Right forelimb (tissue), 1 donor: ENCODE measurements at places on chromosomes 4 and X.

- no peak for DNase-seq
Observed at GRCh38 chr4:143699331-143700045, 987 bp downstream of the FREM3 start.

DNA sequence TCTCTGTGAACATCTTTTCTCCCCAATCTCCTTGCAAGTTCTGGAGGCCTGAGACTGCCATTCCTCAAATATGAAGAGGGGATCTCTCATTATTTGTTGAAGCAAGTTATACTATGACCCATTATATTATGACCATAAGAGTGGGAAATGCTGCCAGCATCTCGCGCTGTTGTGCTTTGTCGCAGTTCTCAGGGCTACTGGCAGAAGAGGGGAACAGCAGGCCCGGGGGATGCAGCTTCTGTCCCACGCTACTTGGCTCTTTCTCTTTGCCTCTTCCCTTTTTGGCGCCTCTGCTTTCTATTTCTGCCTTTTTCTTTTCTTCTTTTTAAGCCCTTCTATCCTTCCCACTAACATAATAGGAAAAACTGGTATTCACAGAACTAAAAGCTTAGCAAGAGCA, 64.2 kb downstream of the GEMIN8 start:
- no peak for DNase-seq

- no peak for DNase-seq
Observed at GRCh38 chrX:15418041-15418706, 34.0 kb upstream of the VEGFD start.

- DNase-seq: no peak
Observed at GRCh38 chrX:137982472-137983172, 416.7 kb downstream of the ZIC3 start.

DNA sequence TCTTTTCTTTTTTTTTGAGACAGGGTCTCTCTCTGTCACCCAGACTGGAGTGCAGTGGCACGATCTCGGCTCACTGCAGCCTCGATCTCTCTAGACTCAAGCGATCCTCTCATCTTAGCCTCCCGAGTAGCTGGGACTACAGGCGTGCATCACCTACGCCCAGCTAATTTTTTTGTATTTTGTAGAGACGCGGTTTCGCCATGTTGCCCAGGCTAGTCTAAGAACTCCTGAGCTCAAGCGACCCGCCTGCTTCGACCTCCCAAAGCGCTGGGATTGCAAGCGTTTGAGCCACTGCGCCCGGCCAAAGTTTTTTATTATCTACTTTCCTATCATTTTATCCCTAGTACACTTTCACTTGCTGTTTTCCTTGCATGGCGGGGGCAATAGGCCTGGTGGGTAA, 1.4 kb downstream of the UBA6 start:
- DNase-seq: no peak

GRCh38 chrX:150507251-150507856, 61.1 kb upstream of the MTM1 start:
- DNase-seq: no peak

- no peak for DNase-seq
Observed at GRCh38 chr4:112616984-112617383, 19.7 kb downstream of the ZGRF1 start.

GRCh38 chrX:134632355-134632754, 25.9 kb downstream of the PLAC1 start:
- DNase-seq: peak; percentile 47

- no peak for DNase-seq
Observed at GRCh38 chr4:70138751-70139150, 15.3 kb upstream of the PRR27 start.

GRCh38 chrX:106707771-106708454, 18.6 kb upstream of the RNF128 start:
- no peak for DNase-seq

GRCh38 chrX:132622130-132622529, 133.3 kb upstream of the MBNL3 start:
- no peak for DNase-seq

- DNase-seq: no peak
Observed at GRCh38 chr4:16993956-16994840, 95.8 kb upstream of the LDB2 start.

DNA sequence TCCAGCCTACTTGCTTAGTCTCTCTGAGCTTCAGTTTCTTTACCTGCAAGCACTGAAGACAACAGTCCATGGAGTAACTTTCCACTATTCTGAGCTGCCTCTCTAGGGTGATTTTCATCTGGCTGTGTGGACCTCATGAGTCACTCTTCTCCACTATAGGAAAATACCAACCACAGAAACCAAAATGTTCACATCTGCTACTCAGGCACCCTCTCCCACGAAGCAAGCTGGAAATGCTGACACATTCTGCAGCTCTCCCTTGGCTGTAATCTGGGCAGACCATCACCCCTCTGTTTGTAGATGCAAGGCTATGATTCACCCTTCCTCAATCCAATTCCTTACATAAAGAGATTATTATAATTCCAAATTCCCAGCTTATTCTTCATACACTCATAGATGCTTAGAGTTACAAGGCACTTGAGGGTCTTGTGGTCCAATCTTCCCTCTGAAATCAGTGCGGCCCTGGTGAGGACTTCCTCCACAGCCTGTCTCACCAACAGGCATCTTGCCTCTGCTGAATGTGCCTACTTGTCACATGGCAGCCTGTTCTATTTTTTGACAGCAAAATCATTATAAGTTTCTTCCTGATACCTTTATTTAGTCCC, 97.0 kb upstream of the LNX1 start:
- DNase-seq: no peak

DNA sequence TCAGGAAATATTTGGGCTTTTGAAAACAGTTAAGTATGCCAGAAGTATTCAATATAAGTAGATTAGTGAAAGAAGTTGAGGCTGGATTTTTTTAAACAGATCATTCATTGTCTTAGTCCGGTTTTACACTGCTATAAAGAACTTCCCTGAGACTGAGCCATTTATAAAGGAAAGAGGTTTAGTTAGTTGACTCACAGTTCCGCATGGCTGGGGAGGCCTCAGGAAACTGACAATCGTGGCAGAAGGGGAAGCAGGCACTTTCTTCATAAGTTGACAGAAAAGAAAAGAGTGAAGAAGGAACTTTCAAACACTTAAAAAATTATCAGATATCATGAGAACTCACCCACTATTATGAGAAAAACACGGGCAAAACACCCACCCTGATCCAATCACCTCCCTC, 31.1 kb upstream of the CYLC1 start:
- DNase-seq: no peak

- DNase-seq: no peak
Observed at GRCh38 chr4:53576676-53577372, 14.5 kb downstream of the LNX1 start.

- DNase-seq: no peak
Observed at GRCh38 chr4:187666034-187666433, 329.5 kb upstream of the ZFP42 start.

DNA sequence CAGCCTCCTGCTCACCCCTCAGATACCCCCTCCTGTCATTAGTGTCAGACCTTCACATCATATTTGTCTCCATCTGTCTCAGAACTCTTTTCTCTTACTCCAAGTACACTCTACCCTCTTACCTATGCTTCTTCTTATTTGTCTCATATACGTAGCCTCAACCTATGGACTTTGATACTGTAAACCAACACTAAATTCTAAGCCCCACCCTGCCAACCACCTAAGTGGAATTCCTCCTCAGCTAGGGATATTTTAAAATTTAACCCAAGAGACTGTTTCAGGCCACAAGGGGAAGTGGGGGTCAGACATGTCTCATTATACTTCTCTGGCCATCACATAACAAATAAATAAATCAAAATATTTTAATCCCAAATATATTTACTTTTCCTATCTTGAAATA, 778.1 kb upstream of the GRID2 start:
- DNase-seq: no peak

GRCh38 chr4:123050018-123050417, 127.6 kb upstream of the NUDT6 start:
- no peak for DNase-seq

GRCh38 chr4:125714845-125715244, 400.1 kb downstream of the FAT4 start:
- DNase-seq: no peak

DNA sequence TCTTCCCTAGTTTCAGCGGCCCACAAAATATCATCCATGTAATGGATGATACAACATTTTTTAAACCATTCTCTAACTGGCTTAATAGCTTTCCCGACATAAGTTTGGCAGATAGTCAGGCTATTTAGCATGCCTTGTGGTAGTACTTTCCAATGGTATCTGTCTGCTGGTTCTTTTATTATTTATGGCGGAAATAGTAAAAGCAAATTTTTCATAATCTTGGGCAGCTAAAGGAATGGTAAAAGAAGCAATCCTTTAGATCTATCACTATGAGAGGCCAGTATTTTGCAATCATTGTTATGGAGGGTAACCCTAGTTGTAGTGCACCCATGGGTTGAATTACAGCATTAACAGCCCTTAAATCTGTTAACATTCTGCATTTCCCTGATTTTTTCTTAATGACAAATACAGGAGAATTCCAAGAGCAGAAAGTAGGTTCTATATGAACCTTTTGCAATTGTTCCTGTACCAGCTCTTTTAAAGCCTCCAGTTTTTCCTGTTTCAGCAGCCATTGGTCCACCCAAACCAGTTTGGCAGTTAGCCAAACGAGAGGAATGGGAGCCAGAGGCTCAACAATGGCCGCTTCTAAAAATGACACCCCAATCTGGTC, 14.3 kb upstream of the HSD17B11 start:
- DNase-seq: no peak

- no peak for DNase-seq
Observed at GRCh38 chr4:59091146-59092142, 1981.3 kb upstream of the IGFBP7 start.

DNA sequence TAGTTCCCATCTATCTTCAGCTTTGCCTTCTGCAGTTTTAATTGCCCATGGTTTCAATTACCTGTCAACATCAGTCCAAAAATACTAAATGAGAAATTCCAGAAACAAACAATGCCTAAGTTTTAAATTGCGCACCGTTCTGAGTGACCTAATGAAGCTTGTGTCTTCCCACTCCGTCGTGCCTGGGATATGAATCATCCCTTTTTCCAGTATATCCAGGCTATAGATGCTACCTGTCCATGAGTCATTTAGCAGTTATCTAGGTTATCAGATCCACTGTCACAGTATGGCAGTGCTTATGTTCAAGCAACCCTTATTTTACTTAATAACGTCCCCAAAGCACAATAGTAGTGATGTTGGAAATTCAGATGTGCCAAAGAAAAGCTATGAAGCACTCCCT, 363.6 kb upstream of the FAM241A start:
- DNase-seq: no peak

GRCh38 chr4:1998296-1998695, 10.5 kb downstream of the NELFA start:
- DNase-seq: no peak

DNA sequence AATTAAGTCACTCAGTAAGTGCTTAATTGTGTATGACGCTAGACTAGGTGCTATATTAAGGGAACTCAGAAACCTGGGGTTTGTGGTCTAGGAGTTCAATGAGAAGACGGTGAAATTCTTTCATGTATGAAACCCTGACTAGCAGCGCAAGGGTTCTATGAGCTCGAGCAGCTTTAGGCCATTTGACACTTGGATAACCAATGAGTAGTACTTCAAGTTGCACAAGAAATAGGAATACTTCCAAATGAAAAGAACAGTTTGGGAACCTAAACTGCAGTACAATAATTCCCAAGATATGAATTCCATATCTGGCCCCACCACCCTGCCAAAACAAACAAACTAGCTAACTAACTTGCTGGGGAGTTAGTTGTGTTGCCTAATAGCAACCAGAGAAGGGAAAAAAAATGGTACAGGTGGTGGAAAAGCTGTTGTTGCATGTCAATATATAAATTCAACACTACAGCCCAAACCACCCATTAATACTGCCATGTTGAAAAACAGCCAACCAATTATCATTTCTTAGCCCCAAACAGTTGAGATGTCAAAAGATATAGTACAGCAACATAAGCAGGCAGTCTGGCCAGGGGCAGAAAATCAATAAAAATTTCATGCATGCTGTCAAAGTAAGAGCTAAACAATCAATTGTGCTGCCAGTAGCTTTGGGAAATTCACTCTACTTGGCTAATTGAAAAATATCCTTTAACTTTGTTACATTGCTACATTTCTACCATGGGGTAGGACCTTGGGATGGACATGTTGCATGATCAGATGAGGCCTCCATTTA, 54.6 kb upstream of the MCF2 start:
- no peak for DNase-seq

DNA sequence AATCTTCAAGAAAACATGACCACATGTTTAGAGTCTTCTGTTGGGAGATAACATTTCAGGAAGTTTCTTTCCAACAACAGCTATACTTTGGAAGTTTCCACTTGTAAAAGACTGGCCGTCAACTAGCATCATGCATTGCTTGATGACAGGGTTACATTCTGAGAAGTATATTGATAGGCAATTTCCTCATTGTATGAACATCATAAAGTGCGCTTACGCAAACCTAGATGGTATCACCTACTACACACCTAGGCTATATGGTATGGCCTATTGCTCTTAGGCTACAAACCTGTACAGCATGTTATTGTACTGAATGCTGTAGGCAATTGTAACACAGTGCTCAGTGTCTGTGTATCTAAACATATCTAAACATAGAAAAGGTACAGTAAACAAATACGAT, 25.4 kb upstream of the CD40LG start:
- DNase-seq: no peak

- no peak for DNase-seq
Observed at GRCh38 chrX:12002876-12003275, 135.4 kb upstream of the FRMPD4 start.

DNA sequence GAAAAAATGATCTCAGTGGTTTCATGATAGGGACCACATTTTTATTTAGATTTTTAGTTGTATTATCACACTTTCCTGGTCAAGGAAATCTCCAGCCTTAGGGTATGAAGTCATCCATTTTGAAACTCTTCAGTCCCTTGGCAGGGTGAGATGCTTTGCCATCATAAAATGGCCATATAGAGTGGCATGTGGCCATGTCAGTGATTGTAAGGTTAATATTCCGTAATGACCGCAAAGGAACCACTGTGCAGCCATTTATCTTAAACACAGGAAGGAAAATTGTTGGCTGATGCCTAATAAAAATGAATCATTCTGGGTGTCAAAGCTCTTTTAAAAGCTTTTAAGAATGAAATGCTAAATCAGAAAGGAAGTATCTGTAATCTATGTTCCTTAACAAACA, 35.6 kb downstream of the COMMD8 start:
- no peak for DNase-seq

DNA sequence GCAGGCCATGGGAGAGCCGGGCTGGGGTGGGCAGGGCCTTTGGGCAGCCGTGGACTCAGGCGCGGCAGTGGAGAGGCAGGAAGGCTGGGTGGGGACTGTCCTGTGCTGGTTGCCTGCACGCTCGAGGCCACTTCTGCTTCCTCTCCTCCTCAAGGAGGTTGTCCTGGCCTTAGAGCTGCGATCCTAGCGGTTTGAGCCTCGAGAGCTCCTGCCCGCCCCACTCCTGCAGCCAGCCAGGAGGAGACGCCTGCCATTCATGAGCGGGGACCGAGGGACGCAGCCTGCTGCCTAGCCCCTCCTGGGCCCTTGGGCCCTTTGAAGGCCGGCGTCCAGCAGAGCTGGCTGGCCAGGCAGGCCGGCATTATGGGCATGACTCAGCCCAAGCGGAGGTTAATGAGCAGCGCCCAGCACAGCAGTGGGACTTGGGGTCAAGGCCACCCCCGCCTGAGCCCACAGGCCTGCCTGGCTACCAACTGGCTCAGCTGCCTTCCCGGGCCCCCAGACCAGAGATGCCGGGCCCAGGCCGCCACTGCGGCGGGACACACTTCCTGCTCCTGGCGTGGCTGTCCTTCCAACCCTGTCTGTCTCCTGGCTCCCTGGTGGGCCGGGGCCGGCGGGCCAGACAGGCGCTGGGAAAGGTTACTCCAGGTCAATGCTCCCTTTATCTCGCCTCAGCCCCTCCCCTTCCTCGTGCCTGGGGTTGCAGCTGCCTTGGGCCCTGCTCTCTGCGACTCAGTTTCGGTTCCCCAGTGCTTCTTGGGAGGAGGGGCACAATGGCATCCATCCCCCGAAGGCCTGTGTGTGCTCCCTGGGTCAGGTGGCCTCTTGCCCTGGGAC, 1.8 kb downstream of the ABCD1 start:
- DNase-seq: no peak
